Activated CD8-positive, alpha-beta memory T cell treated with anti-CD3 and anti-CD28 coated beads for 24 hours (primary cell): ENCODE measurements at places on chromosomes 3 and 15.

DNA sequence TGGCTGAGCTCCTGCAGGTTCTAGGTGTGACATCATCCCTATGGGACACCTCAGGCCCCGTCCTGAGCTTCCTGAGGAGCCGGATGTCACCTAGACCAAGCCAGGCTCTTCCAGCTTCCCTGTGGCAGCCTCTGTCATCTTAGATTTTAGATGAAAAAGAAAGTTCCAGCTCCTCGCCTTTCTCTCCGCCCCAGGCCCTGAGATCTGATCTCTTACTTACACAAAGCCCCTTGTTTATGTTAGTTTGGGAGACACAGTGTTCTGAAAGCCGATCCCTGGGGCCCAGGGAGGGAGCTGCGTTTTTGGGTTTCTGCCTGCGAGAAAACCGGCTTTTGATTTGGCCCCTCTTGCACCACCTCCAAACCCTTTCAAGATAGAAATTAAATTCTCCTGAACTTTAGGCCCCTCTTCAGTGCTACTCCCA, 40.2 kb upstream of the FAM107A start:
- no peak for DNase-seq

DNA sequence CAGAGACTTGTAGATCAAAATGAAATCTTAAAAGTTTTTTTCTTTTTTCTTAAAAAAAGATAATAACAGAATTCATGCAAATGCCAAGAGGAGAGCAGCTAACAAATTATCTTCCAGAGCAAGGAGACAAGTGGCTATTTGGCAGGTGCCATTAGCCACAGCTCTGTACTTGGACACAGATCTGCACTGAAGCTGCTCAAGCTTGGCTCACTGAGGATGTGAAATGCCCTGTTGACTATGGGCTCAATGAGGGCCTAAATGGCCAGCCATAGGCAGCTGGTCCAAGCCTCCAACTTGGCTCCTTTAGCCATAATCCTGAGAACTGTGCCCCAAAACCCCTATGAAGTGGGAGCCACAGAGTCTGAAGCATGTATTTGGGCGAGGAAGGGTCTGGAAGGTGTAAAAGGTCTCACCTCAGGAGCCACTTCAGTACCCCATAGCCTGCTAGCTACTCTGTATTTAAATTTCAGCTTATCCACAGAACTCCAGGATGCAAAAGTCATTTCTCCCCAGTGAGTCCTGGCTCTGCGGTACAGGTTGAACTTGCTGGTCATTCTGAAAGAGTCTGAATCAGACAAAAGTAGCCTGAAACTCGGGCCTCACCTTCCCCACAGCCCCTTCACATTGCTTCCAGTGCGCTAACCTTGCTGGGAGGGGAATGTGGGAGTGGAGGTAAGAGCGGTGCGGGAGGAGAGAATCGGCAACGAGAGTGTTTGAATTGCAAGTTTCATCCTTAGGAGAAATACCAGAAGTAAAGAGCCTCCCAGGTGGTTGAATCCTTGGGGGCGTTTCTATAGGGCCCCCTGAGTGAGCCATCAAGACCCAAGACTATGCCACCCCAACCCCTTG, 48.0 kb downstream of the ZIC4 start:
- DNase-seq: no peak

DNA sequence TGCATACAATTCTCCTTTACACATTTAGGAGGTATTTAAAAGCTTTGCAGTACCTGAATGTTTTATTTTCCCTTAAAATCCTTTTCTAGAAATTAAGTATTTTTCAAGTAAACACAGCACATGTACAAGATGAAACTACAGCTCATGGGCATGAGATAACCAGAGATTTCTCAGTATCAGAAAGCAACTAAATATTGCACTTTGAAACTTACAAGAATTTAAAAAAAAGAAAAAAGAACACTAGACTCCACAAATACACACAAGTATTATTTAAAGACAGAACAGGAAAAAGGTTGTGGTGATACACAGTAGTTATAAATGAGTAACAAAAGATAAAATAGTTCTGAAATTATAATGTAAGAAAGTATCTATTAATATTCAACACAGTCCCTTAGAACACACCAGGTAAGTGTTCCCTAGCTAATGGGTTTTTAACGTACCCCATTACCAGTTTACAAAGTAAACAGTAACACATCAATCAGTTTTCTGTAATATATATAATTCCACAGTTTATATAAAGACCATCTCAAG, 35.3 kb downstream of the SLTM start:
- DNase-seq: no peak

- no peak for DNase-seq
Observed at GRCh38 chr3:61464518-61465140, 96.7 kb upstream of the PTPRG start.
